ENCODE measurements at places on chromosomes 7 and 10.
A peak's percentile ranks its signal among the peaks of the same experiment; 100 is the strongest.

DNA sequence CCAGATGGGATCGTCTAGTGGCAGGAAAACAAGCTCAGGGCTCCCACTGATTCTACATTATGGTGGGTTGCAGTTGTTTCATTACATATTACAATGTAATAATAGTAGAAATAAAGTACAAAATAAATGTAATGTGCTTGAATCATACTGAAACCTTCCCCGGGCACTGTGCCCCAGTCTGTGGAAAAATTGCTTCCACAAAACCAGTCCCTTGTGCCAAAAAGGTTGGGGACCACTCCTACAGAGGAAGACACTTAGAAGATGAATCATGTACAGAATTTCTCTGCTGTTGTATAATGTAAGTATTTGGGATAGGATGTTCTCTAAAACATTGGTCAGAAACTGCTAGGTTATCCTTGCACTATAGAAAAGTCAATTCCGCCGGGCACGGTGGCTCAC lies 11.3 kb upstream of the PHYH start:
- no peak for DNase-seq

GRCh38 chr7:74225400-74225799 lies 15.6 kb downstream of the LAT2 start:
- DNase-seq: no peak

GRCh38 chr7:102305414-102306268 lies 19.0 kb downstream of the SH2B2 start:
- DNase-seq: no peak

- no peak for DNase-seq
These were observed 10.2 kb downstream of the LMTK2 start for GRCh38 chr7:98116656-98117461.

- DNase-seq: no peak
These were observed 70.7 kb downstream of the C10orf105 start for GRCh38 chr10:71648933-71649320.

DNA sequence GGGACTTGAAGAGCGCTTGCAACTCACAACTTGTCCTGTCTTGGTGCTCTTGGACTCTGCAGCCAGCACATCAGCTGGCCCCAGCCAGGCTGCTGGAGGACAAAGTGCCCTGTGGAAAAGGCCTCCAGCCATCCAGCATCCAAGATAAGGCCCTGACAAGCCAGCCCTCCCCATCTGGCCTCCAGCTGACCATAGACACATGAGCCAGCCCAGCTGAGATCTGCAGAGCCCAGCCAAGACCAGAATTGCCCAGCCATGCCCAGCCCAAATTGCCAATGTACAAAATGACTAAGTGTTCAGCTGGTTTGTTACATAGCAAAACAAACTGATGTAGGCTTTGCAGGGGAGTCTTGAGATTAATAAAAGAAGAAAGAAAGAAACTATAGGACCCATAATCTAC lies 36.0 kb upstream of the FRMD4A start:
- DNase-seq: no peak

- DNase-seq: no peak
These were observed 3.4 kb downstream of the CLDN3 start for GRCh38 chr7:73766556-73767229.

DNA sequence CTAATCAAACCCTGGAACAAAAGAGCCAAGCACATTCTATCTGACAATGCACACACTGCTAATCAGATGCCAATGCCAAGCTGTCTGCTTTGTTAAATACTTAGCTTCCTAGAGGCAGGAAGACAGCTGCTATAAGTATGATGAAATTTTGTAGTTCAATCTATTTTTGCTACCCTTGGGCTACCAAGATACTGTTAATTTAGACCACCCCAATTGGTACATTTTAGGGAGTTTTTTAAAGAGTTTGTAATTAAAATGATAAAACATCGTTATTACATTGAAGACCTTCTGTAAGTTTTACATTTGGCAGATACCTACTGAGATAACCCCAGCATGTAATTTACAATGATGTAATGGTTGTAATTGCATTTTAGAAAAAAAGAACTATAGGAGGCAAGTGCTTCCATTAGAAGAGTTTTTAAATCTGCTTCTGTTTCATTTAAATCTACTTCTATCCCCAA lies 268.5 kb downstream of the ADK start:
- no peak for DNase-seq

DNA sequence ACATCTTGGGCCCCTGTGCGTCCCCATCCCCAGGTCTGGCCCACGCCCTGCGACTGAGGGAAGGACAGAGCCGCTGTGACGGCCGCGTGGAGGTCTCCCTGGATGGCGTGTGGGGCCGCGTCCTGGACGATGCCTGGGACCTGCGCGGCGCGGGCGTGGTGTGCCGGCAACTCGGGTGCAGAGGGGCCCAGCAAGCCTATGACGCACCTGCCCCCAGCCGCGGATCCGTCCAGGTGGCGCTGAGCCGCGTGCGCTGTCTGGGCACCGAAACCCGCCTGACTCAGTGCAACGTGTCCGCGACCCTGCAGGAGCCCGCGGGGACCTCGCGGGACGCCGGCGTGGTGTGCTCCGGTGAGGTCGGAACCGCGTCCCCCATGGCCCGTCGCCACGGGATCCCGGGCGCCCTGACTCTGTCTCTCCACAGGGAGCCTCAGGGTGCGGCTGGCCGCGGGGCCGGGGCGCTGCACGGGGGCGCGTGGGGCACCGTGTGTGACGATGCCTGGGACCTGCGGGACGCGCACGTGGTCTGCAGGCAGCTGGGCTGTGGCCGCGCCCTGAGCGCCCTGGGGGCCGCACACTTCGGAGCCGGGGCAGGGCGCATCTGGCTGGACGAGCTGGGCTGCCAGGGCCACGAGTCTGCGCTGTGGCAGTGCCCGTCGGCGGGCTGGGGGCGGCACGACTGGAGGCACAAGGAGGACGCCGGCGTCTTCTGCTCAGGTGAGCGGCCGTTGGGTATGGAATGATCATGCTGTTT lies 5.9 kb downstream of the SCART1 start:
- no peak for DNase-seq

- no peak for DNase-seq
These were observed 889 bp upstream of the GPR15LG start for GRCh38 chr10:84172467-84173356.

DNA sequence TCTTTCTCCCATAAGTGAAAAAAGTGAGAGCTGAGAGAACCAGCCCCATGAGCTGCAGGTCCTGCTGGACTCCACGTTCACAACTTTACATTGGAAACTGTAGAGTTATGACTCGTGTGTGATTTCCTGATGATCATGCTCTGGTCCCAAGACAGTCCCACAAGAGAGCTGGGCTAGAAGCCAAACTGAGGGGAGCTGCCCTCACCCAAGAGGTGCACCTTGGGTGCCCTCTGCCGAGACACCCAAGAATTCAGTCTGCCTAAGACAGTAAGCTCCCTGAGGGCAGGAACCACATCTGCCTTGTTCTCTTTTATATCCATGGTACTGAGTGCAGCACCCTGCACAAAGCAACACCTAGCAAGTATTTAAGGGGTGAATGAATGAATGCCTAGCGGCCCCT lies 112.8 kb upstream of the SFMBT2 start:
- no peak for DNase-seq

GRCh38 chr7:74466196-74466813 lies 12.6 kb downstream of the GTF2IRD1 start:
- no peak for DNase-seq

DNA sequence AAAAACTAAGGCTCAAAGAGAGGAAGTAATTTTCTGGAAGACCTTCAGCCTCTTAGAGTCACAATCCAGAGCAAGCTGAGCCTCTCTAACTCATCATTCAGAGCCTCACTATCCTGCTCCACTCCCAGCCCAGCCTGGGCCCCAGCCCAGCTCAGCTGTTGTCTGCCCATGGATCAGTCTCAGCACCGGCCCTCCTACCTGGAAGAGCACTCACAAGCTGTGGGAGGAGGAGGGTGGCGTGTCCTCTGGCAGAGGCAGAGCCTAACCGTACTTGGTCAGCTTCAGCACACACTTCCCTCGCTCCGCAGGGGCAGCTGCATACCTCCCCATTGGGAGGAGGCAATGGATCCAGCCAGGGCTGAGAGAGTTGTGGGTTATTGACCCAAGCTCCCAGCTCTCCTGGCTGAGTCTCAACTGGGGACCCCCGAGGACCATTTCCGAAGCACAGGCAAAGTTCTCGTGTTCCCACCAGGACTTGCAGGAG lies 66.7 kb upstream of the GPR26 start:
- no peak for DNase-seq

DNA sequence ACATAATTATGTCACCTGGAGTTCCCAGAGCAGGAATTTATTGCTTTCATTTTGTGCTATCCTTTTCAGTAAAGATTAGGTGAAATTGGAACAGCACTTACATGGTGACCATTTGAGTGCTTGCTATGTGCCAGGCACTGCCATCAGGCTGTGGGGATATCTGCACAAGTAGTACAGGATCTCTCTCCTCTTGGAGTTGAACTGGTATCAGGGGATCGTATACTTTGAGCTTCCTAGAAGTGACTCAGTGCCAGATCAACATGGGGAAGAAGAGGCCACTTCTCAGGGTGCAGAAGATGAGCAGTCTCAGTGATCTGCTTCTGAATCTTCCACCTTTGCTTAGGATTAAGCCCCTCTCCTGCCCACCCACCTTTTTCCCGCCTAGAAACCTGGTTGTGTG lies 29.5 kb downstream of the SGPL1 start:
- DNase-seq: no peak

DNA sequence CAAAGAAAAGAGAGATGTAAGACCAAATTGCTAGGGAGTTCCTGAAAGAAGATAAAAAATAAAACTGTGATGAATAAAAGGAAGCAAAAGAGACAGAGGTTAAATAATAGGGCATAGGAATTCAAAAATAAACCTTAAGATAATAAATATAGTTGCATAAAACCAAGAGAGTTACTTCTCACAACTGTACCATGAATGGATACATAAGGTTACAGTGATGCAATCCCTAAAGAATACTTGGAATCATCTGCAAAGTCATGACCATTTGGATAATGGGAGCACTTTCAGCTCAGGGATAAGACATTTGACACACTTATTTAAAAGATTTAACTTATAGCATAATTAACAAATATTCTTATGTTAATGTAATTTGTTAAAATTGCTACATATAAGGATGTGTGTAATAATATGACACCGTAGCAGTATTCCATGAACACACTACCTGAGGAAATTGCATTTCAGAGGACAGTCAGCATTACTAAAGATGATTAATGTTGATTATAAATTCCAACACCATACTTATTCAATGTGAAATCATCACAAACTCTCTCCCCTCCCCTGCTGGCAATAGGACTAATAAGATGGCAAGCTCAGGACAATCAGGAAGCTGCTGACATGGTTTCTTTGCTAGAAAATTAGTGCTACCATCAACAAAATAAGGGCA lies 202.1 kb upstream of the AKR1E2 start:
- no peak for DNase-seq

DNA sequence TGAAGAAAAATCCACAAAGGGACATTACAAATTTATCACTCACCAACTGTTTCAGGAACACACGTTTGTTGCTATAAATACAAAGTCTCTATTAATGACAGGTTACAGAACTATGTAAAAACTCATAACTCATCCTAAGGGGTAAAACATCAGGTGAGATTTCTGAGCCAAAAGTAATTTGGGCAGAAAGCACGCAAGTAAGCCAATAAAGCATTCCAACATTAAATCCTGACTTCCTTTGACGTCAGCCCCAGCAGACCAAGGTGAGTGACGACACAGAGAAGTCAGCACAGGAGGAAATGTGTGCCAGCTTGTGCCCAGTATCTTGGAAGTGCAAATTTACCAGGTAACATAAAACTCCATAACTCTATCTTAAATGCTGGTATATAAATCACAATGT lies 45.7 kb downstream of the IMMP2L start:
- no peak for DNase-seq

- peak; percentile 1 for DNase-seq
These were observed 37.6 kb downstream of the MCU start for GRCh38 chr10:72729528-72729927.

DNA sequence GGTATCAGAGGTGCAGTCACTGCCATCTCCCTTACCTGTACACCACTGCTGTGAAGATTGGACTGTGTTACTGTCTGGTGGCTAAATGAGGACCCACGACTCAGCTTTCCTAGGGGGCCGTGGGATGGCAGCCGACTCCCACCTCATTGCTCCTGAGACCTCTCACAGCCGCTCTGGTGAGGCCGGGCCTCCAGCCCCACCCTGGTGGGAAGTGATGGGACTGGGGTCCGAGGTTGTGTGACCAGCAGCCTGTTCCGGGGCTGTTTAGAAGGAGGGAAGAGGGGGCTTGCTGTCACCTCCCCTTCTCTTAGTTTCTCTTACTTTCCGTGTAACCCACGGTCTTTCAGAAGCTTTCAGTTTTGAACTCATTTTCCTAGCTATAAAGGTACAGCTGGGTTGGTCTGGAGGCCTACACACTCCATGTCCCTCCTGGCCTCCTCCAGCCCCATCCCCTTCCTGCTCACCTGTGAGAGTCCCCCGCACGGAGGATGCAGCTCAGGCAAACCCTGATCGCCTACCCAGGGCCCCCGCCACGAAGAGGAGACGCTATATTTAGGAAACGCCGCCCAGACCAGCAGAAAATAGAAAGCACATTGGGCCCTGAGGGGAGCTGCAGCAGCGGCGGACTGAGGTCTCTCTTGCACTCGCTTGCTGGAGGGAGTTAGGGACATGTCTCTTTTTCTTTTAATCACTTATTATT lies 4.6 kb downstream of the EMX2 start:
- no peak for DNase-seq

DNA sequence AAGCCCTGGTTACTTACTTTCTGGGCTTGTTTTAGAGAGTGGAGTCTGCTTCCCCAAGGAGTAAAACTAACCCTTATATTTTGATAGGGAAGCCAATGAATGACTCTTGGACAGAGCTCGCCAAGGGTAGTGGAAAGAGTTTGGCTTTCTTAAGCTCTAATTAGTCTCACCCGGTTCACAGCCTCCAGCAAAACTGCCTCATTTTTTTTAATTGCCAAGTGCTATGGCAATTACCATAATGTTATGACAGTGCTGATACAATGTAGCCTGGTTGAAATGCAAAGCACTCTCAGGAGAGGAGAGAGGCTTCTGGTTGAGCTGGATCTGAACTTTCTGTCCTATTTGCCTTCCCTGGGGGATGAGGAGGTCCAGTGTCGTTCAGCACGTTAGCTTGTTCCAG lies 376.1 kb upstream of the CHRM2 start:
- no peak for DNase-seq

DNA sequence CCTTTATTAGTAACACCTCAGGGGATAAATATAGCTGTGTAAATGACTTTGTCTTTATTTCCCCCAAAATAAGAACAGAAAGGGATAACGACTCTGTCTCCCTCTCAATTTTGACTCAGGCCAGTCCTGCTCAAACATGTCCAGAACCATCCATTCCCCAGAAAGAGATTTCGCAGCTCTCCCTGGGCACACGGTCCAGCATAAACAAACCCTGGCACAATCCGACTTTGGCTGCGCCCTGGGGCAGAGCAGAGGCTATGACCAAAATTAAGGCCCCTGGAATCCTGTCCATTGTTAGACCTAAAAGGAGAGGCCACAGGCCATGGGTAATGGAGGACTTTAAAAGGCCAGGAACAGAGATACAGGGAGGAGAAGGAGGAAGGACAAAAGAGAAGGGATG lies 99.1 kb downstream of the PRPF18 start:
- DNase-seq: no peak

GRCh38 chr10:59724098-59724938 lies 14.7 kb upstream of the SLC16A9 start:
- no peak for DNase-seq

GRCh38 chr10:96034625-96035024 lies 8.8 kb upstream of the CCNJ start:
- DNase-seq: no peak

- no peak for DNase-seq
These were observed 124.8 kb downstream of the CPED1 start for GRCh38 chr7:121113288-121113687.

GRCh38 chr10:3887404-3887803 lies 102.4 kb upstream of the KLF6 start:
- DNase-seq: no peak
